Chondrocyte (in vitro differentiated cells): ENCODE measurements at places on chromosomes 3 and 15.

- H3K27me3 ChIP-seq: no peaks in the 10 kb centered on the region
- H3K4me3 ChIP-seq: no peak overlapping the region
- H3K36me3 ChIP-seq: peaks cover 4% of the 10 kb centered on the region
- peak overlapping the region; percentile 93 for H3K27ac ChIP-seq
- no peak for DNase-seq
- H3K4me1 ChIP-seq: peaks cover 81% of the 10 kb centered on the region
Measured at GRCh38 chr15:98888820-98889479, 118.6 kb downstream of the PGPEP1L start.

- H3K36me3 ChIP-seq: no peaks in the 10 kb centered on the region
- DNase-seq: no peak
- peaks cover 53% of the 10 kb centered on the region for H3K4me1 ChIP-seq
- no peak overlapping the region for H3K4me3 ChIP-seq
Measured at GRCh38 chr3:30512576-30512975, 93.8 kb upstream of the TGFBR2 start.

GRCh38 chr3:11636394-11636770, 7.3 kb downstream of the VGLL4 start:
- peak overlapping the region; percentile 99 for H3K27ac ChIP-seq
- peaks cover 98% of the 10 kb centered on the region for H3K4me1 ChIP-seq
- no peaks in the 10 kb centered on the region for H3K27me3 ChIP-seq
- DNase-seq: no peak
- H3K36me3 ChIP-seq: peaks cover 2% of the 10 kb centered on the region
- peak overlapping the region; percentile 44 for H3K4me3 ChIP-seq

DNA sequence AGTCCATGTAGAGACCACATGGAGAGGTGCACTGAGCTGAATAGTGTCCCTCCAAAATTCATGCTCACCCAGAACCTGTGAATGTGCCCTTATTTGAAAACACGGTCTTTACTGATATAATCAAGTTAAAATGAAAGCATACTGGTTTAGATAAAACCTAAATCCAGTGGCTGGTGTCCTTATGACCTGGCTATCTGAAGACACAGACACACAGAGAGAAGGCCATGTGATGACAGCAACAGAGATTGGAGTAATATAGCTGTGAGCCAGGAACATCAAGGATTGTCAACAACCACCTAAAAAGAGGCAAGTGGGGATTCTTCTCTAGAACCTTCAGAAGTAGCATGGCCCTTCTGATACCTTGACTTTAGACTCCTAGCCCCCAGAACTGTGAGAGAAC, 54.7 kb upstream of the CD47 start:
- no peak overlapping the region for H3K27ac ChIP-seq
- no peak for DNase-seq
- no peaks in the 10 kb centered on the region for H3K36me3 ChIP-seq
- no peak overlapping the region for H3K4me3 ChIP-seq

GRCh38 chr3:157794771-157795170, 291.6 kb upstream of the VEPH1 start:
- DNase-seq: no peak
- peaks cover 2% of the 10 kb centered on the region for H3K36me3 ChIP-seq
- H3K4me3 ChIP-seq: no peak overlapping the region
- H3K27ac ChIP-seq: no peak overlapping the region
- H3K27me3 ChIP-seq: no peaks in the 10 kb centered on the region
